RWPE1 (cell line): ENCODE measurements at places on chromosomes 1 and 21.
A peak's percentile ranks its signal among the peaks of the same experiment; 100 is the strongest.

DNA sequence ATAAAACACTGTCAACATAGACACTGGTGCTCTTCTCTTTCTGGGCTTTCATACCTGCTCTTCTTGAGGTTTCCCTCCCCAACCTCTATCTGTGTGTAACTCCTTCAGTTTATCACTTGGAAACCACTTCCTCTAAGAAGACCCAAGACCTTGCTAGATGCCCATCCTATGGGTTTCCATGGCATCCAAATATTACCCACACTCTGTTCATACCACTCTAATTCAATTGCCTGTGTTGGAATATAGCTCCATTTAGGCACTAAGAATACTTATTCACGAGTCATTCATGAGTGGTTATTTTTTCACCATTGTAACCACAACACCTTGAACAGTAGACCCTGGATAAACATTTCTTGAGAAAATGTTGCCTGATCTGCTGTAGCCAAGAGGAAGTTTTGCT lies 231.1 kb upstream of the SGIP1 start:
- DNase-seq, result no peak

DNA sequence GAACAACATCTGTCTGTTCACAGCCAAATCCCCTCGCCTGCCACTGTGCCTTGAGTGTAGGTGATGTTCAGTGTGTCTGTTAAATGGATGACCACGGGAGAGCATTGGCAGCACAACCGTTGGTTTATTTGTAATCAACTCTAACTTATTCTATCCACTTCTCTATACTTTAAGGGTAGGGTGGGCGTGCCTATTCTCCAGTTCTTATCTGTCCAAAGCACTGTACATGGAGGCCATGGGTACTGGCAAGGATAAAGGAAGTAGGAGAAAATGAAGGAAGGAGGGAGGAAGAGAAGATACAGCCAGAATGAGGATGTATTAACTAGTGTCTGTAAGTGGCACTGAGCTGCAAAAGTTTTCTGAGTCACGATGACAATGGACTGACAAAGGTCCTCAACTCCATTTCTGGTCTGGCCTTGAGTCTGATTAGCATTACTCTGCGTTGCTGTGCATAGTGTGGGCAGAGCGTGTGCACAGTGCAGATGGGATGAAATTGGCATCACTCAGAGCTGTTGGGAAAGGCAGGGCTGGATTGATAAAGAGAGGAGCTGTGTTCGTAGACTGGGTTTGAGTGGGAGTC lies 7.1 kb downstream of the RHOU start:
- DNase-seq, result no peak

DNA sequence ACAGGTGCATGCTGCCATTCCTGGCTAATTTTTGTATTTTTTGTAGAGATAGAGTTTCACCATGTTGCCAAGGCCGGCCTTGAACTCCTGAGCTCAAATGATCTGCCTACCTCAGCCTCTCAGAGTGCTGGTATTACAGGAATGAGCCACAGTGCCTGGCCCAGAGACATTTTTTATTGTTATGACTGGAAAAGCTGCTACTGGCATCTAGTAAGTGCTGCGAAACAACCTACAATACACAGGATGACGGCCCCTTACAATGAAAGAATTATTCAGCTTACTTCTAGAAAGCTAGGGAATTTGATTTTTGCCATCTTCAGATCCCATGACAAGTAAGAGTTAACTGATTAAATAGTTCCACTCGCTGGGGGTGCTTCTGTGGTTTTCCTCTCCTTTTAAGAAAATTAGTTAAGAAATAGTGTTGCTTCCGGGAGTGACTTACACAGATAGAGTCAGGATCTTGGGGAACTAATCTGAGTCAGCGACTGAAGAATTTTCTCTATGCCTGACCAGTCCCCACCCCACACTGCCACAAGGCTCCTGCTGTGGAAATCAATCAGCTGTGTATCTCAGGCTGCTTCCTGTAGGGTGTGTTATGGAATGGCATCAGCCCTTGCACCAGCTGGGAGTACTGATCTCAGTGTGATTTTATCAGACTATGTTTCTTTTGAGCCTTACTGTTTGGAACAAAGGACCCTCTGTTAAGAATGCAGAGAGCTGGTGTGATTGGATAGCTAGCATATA lies 93.0 kb upstream of the BMP8A start:
- DNase-seq, result peak; percentile 96

DNA sequence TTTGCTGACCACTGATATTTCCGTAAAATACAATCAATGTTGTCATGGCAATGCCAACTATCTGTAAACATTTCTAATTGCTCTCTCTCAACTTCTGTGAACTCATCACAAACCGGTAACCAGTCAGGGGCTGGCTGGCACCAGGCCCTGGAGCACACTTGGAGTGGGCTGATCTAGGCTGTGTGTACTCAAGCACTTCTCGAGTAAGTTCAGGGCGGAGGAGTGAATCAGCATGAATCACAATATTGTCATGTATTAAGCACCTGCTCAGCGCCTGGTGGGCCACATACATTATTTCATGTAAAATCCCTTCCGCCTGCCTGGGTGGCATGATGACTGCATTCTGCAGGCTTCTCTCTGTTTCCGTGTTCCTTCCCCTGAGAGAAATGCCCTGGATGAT lies 212.4 kb downstream of the FOXD2 start:
- DNase-seq, result peak; percentile 92

GRCh38 chr1:25699500-25700143 lies 83.0 kb downstream of the MAN1C1 start:
- no peak for DNase-seq

- DNase-seq, result no peak
These were observed 43.7 kb upstream of the NFASC start for GRCh38 chr1:204826970-204827369.

DNA sequence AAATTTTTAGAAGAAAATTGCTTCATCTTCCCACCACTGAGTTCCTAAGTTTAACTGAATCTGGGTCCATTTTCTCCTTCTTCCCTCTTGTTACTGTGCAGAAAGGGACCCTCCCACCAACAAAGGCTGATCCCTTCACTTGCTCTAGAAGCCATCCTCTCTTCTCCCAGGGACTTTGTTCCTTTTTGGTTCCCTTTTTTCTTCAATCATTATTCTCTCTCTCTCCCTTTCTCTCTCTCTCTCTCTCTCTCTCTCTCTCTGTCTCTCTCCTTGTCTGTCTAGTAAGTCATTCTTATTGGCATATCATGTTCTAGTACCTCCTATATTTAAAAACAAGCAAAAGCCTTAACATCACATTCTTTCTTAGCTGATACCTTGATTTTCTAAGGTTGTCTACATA lies 31.7 kb upstream of the GADD45A start:
- no peak for DNase-seq

GRCh38 chr21:35737899-35738346 lies 322.4 kb downstream of the SETD4 start:
- no peak for DNase-seq

DNA sequence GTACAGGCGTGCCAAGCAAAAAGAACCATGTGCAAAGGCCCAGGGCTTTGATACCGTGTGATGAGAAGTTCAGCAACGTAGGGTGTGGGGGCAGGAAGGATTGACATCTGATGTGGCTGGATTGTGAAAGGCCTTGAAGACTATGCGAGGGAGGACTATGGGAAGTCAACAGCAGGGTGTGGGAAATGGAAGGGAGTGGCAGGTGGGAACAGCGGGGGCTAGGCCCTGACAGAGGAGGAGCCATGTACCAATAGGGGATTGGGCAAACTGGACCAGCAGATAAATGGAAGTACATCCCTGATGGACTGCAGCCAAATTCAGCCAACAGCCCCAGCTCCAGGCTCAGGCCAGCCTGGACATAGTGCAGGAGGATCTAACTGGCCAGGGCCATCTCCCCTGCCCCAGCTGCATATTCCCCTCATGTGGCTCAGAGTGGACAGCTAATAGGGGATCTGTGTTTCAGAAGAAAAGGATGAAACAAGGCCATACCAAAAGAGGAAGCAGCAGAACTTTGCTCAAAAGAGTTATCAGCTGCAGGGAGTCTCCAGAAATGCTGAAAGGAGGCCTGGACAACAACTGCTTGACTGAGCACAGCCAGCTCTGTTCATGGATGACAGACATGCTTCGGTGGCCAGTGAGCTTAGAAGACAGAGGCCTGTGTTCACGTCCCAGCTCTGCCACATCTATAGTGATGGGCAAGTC lies 140.2 kb upstream of the SGIP1 start:
- DNase-seq, result no peak

GRCh38 chr1:7235871-7236517 lies 450.7 kb downstream of the CAMTA1 start:
- no peak for DNase-seq

DNA sequence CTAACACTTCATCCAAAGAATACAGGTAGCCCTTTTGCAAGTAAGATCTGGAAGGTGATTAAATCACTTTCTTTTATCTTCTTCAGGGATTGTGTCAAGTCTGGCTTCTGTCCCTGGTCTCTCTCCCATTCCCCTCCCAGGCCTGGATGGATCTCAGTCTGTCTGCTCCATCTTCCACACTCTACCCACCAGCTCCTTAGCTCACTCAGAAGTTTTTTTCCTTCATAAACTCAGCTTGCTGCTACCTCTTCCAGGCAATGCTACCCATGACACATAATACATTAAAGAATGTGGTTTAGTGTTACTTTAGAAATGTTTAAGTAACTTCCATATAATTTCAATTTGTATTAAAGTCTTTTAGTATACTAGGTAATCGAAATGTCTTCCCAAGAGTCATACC lies 133.1 kb downstream of the AKT3 start:
- no peak for DNase-seq
